ENCODE measurements at places on chromosomes 12 and 14.

GRCh38 chr12:120498870-120499515 is 3.1 kb downstream of the DYNLL1 start:
- no peak for DNase-seq

DNA sequence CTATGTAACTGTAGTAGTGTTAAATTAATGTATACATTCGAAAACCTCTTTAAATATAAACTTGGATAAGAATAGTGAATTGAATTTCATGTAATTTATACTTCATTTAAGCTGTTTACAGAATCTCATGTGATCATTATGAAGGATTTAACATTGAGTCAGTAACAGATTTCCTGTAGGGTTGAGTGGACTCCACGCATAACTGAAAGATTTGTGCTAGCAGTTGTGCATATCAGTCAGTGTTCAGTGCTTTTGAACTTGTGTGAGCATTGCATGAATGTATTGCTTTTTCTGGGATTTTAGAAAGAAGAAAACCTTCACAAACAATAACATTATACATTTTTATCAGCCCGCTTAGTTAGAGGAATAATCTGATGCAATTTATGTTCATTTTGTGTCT is 1435.3 kb downstream of the LRFN5 start:
- no peak for DNase-seq

GRCh38 chr12:114407842-114408411 is 2.0 kb upstream of the TBX5 start:
- no peak for DNase-seq

DNA sequence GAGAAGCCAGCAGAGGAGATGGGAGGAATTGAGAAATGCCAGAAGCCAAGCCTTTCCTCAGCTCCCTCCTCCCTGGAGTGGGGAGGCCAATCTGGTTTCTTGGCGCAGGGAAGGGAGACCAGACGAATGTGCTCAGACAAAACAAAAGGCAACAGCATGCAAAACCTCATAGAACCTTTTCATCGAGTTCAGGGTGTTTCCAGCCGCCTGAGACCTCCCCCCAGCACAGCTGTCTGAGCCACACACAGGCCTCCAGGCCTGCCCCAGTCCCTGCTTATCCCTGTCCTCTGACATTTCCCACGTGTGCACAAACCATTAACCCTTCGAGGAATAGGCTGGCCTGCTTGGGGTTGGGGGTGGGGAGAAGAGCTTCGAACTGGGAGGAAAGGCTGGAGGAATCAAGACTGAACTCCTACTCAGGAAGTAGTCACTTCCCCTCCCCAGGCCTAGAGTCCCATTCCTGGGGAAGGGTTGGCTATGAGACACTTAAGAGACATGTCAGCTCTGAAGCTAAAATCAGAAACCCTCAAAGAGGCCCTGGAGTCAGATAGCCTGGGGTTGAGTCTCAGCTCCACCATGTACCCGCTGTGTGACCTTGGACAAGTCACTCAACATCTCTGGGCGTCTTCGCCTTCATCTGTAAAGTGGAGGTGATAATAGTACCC is 10.7 kb downstream of the TBX3 start:
- DNase-seq, result no peak

All from effector memory CD8-positive, alpha-beta T cell (primary cell).